ENCODE measurements at places on chromosomes 13 and 19.

DNA sequence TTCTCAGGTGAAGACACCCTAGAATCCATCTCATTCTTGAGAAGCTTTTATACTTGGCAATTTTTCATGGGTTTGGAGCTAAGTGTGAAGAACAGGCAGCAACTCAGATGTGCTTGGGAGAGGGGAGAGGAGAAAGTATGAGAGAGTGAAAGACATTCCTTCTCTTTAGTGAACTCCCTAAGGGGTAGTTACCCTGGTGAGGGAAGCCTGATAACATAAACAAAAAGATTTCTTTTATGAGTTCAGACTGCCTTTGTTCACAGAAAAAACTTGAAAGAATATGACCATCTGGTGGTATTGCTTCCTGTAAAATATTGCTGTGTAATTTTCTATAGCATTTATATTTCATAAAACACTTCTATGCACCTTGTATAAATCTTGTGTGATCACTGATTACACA lies at the start of gene STOML3:
STOML3 (minus strand) TSS at position 139 of the 400 bp plus-strand sequence; CDS start at position 29, 110 bp downstream.
- DNase-seq, result no peak

GRCh38 chr13:44373601-44374347 lies at the start of gene SERP2:
SERP2 (plus strand) TSS chr13:44373824; CDS start chr13:44374026, 202 bp downstream.
- no peak for DNase-seq

DNA sequence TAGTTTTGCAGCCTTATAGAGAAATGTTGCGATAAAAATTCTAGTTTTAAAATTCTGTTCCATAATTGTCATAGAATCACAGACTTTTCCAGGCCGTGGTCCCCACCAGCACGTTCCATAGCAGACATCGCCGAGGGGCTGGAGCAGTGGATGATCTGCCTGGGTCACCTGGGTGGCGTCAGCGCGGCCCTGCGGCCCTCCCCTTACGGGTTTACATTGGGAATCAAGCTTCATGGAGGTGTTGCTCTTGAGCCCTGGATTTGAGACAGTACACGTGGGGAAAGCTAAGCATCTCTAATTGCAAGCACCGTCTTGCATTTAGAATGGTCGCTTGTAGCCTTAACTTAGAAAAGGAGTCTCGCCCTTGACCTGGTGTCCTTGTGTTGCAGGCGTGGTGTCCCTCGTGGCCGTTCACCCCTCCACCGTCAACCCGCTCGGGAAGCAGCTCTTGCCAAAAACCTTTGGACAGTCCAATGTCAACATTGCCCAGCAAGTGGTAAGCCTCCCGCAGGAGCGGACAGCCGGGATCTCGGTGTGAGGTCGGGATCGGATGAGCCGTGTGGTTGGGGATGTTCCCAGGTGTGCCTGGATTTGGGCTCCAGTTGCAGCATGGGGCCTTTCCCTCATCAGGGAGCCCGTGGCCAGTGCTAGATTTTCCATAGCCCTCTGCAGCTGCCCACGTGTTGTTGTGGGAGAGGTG lies 35.1 kb downstream of the ATP4B start:
- no peak for DNase-seq

DNA sequence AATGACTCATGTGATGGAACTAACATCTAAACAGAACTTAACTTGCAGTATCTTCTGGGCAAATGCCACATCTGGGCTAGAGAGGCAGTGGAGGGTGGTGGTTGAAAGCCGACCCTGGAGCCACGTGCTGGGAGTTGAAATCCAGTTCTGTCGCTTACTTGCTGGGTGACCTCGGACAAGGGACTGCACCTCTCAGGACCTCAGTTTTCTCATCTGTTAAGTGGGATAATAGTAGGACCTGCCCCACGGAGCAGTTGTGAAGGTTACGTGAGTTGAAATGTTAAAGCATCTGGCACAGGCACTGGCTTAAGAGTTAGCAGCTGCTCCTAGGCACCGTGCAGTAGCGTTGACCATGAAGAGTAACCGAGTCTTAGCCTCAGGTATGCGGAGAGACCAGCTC lies 76.1 kb downstream of the SIPA1L3 start:
- no peak for DNase-seq

DNA sequence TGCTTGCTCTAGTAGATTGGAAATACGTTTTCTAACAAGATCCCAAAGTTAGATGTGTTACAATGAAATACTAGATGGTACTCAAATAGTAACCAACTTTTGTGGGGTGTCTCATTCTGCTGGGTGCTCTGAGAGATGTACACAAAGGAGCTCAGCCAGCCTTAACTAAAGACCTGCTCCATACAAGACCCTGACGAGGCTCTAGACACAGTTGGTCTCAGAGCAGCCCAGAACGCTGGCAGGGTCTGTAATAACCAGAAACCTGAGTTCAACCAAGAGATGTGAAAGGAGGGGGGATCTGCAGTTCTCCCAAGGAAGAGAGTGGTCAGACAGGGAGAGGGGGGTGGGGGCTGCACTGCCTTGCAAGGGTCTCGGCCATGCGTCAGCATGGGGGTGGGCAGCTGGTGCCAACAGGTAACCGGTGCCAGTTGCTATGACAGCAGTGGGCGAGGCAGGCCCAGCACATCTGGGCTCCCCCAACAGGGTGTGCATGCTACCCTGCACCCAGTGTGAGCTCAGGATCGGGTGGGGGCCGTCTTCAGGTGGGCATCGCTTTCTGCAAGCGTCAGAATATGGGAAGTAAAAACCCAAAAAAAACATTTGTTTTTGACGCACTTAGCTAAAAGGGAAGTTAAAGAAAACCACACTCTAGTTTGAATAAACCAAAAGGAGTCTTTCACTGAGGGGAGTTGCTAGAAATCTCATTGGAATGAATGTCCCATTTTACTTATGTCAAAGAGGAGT lies 68.0 kb upstream of the GPR183 start:
- no peak for DNase-seq

- DNase-seq, result no peak
Observed at GRCh38 chr19:54817670-54818536, 1.6 kb downstream of the KIR3DL1 start.

DNA sequence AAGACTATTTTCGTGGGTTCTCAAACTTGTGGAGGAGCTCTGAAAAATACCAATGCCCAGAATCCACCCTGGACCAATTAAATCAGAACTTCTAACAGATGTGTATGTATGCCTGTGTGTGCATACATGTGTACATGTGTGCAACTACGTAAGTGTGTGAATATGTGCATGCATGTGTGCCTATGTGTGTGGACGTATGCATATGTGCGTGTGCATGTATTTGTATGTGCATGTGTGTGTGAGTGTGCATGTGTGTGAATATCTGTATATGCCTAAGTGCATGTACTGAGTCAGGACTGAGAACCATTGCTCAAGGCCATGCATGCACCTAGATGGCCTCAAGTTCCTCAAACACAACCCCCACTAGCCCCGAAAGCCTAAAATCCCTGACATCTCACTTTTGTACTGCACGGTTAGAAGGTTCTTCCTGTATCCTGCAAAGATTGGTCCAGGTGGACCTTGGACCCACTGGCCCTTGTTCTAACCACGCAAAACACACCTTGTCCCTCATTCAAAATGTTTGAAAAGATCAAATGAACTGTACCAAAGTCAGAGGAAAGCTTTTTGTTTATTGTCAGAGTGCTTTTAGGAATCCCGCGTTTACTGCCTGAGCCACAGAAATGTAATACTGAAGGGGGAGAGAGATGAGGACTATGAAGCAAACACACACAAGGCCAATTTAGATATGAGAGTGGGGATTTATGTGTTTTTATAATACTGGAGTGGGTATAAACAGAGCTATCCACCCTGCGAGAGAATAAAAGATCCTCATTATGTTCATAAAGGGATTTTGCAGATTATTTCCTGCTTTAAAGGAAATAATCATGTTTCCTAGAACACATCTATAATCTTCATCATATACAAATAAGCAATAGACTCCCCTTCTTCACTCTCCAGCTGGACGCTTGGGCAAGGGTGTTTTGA lies 39.1 kb downstream of the LATS2 start:
- DNase-seq, result no peak

DNA sequence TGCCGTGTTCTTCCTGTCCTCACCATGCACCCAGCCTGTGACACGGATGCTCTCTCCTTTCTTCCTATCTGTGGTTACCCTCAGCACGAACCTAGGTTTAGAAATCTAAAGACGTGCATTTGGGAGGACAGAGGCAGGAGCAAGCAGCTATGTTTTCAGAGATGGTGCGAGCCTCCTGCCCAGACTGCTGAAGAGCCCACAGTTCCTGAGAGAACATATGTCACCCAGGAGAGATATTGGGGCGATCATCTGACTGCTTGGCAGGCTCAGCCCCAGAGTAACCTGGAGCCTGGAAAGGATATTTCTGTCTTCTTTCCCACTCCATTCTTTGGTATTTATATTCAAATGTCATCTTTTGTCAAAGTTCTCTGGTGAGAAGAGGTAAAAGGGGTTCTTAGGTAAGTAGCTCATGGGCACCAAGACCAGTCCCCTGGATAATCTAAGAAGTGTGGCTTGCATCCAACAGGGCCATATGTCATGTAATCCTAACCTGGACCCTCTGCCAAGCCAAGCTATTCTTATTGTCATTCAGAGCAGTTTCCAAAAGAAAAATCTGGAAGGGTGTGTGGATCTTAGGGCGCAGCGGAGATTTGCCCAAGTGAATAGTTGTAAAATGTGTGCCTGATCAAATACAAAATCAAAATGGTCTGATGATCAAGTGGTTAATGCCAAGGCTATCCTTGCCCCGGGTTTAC lies 59.5 kb downstream of the FGF9 start:
- DNase-seq, result no peak

DNA sequence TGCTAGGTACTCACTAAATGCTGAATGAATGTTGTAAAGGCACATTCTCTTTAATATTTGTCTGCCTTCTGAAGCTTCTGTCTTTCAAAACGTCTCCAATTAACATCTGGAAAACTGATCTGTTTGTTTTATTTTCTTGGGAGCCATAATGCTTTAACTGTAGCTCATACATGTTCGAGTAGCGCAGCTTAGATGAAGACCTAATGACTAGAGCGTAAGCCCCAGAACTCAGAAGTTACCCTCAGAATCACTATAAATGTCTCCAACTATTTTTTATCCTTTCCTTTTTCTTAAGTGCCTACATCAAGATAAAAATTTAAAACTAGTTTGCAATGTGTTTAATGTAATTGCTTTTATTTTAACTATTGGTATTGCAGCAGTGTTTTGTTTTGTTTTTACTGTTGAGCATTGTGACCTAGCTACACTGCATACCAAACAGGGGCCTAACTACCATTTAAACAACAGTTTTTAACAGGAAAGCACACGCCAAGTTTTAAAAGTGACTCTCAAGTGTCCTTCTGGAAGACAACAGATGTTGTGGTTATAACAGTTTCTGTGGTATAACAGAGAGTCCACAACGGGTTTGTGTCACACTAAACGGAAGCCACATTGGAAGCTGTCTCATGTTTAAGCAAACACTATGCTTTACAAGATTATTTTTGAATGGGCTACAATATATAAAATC lies 42.0 kb downstream of the MRPL57 start:
- DNase-seq, result no peak

DNA sequence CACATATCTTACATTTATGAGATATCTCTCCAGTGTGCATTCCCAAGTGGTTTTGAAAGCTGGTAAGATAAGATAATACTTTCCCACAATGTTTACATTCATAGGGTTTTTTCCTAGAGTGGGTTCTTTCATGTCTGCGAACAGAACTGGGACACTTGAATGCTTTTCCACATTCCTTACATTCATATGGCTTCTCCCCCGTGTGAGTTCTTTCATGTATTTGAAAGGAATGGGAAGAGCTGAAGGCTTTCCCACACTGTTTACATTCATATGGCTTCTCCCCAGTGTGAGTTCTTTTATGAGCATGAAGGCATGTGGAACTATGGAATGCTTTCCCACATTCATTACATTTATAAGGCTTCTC lies 19.7 kb downstream of the ZNF433 start:
- DNase-seq, result no peak
